ENCODE measurements at places on chromosomes 4 and X.

DNA sequence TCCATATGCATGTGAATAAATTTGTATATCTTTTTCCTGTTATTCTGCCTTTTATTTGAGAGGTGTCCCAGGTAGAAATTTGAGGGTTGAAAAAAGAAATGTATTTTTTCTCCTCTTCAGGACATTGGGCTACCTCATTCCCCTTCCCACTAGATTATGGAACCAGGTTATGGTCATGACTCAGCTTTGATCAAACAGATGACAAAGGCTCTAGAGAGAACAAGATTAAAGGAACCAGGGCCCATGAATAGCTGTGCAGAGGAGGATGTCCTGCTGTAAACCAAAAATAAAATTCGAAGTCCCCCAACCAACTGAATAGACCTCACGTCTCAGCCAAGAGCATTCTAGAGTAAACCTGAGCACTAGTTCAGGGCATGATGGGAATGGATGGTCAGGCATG lies 313.2 kb downstream of the RAPGEF2 start:
- H3K36me3 ChIP-seq = no peaks in the 10 kb centered on the region
- DNase-seq = no peak
- H3K27me3 ChIP-seq = peaks cover 5% of the 10 kb centered on the region
- no peak overlapping the region for H3K4me3 ChIP-seq
- no peaks in the 10 kb centered on the region for H3K4me1 ChIP-seq

DNA sequence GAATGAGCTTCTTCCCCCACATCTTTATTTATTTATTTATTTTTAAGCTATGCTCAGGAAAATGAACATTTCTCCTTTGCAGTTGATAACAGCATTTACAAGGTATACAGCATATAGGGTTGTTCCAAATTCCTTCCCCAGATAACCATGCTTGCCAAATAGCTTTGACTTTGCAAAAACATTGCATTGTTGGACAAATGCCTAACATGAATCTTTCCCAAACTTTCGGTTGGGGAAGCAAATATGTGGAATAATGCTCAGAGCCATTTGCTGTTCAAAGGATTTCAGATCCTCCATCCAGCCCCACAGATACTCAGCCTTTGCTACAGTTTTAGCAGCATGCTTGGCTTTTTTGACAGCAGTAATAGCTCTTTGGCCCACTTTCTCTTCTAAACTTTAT lies 127.2 kb upstream of the AGA start:
- H3K27ac ChIP-seq = no peak overlapping the region
- H3K4me1 ChIP-seq = no peaks in the 10 kb centered on the region
- no peak for DNase-seq

DNA sequence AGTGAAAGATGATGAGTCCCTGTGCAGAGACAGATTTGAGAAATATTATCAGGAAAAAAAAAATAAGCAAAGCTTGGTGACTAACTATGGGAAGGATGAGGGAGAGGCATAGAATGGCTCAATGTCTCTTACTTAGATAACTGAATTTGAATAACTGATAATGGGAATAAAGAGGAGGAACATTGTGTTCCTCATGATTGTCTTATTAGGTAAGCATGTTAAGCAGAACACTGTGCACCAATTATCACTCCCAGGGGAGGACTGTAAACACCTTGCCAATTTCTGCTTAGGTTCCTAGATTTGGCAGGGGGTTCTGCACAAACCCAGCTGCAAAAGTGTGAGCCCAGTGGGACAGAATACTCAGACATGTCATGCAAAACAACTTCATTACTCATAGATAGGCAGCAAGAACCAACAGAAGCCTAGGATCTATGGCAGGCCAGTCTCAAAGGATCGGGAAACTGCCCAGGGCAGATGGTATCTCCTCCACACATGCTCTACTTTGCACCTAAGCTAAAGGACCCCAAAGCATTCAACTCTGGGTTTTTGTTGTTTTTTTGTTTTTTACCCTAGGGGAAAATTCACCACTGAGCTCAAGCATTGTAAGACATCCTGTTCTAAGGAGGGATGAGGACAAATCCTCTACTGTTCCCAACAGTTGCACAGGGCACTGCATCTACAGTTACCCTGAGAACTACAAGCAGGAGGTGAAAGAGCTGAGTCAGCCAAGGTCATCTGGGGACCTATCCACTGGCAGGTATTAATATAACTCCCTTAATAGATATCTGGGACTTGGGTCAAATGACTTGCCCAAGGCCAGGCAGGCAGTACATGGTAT lies 907.0 kb downstream of the RAPGEF2 start:
- H3K4me1 ChIP-seq = no peaks in the 10 kb centered on the region
- no peaks in the 10 kb centered on the region for H3K27me3 ChIP-seq
- H3K4me3 ChIP-seq = no peak overlapping the region
- DNase-seq = no peak
- H3K27ac ChIP-seq = no peak overlapping the region
- no peaks in the 10 kb centered on the region for H3K36me3 ChIP-seq

- no peaks in the 10 kb centered on the region for H3K4me1 ChIP-seq
- H3K36me3 ChIP-seq = no peaks in the 10 kb centered on the region
- no peak for DNase-seq
- no peaks in the 10 kb centered on the region for H3K27me3 ChIP-seq
Measured at GRCh38 chr4:85783483-85783882, 308.5 kb downstream of the ARHGAP24 start.

DNA sequence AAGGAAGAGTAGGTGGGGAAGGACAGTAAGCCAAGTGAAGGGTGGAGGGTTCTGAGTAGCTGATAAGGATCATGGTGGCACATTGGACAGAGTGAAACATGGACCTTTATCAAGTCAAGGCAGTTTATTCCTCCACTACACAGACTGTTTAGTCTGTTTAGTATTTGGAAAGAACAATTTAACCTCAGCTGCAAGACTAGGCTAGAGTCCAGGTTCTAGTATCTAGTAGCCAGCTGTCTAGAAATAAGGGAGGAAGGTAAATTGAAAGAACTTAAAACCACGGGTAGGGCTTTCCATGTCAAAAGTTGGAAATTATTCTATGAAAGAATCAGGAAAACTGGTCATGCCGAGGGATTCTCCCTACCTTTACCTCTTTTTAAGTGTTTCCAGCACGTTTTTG lies 140.1 kb upstream of the MED14 start:
- DNase-seq = no peak
- H3K4me1 ChIP-seq = peaks cover 15% of the 10 kb centered on the region
- H3K27me3 ChIP-seq = no peaks in the 10 kb centered on the region
- no peak overlapping the region for H3K4me3 ChIP-seq
- H3K27ac ChIP-seq = no peak overlapping the region

GRCh38 chr4:83552924-83553323 lies 17.0 kb downstream of the GPAT3 start:
- DNase-seq = peak; percentile 6
- H3K4me1 ChIP-seq = peaks cover 15% of the 10 kb centered on the region
- H3K27me3 ChIP-seq = no peaks in the 10 kb centered on the region
- no peak overlapping the region for H3K27ac ChIP-seq
- no peaks in the 10 kb centered on the region for H3K36me3 ChIP-seq

- no peaks in the 10 kb centered on the region for H3K4me1 ChIP-seq
- H3K36me3 ChIP-seq = no peaks in the 10 kb centered on the region
- no peak overlapping the region for H3K4me3 ChIP-seq
- H3K27me3 ChIP-seq = peaks cover 13% of the 10 kb centered on the region
- no peak for DNase-seq
- no peak overlapping the region for H3K27ac ChIP-seq
Measured at GRCh38 chr4:184094532-184095159, 123.0 kb downstream of the ENPP6 start.

DNA sequence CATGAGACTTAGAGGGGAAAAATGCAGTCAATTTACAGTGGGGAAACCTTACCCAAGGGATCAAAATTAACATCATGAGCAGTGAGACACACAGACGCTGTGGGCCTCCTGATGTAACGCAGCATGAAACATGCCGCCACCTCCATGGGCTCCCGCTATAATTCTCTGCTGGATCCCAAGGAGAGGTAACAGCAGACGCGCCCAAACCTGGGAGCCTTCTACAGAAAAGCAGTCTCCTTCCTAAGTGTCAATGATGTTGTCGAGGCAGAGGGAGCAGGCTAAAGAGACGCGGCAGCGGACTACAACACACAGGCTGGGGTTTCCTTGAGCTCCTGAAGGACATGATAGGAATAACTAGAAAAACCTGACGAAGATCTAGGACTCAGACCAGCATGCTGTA lies 142.3 kb downstream of the AFAP1 start:
- no peak for DNase-seq
- H3K4me3 ChIP-seq = no peak overlapping the region
- H3K4me1 ChIP-seq = peaks cover 6% of the 10 kb centered on the region
- H3K27me3 ChIP-seq = no peaks in the 10 kb centered on the region

GRCh38 chr4:41129128-41129754 lies 85.1 kb downstream of the APBB2 start:
- no peaks in the 10 kb centered on the region for H3K4me1 ChIP-seq
- DNase-seq = no peak
- no peak overlapping the region for H3K4me3 ChIP-seq

DNA sequence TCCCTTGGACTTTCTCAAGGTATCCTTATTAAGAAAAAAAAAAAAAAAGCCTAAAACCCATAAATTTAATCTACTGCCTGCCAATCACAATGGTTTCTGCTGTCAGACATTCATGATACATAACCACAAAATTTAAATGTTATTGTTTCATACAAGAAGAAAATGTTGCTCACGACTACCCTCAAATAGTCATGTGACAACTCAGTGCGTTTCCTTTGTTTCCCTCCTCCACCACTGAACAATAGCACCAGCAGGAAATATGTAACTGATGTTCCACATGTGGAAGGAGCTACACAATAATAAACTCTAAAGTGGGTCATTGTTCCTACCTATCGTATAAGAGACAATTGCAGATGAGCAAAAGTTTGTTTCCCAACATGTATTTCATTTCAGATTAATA lies 244.1 kb upstream of the EDNRA start:
- H3K4me3 ChIP-seq = no peak overlapping the region
- DNase-seq = no peak
- no peak overlapping the region for H3K27ac ChIP-seq
- no peaks in the 10 kb centered on the region for H3K36me3 ChIP-seq

GRCh38 chr4:113781439-113782040 lies 20.0 kb upstream of the CAMK2D start:
- no peak for DNase-seq
- H3K4me3 ChIP-seq = no peak overlapping the region
- peaks cover 5% of the 10 kb centered on the region for H3K36me3 ChIP-seq
- peaks cover 28% of the 10 kb centered on the region for H3K4me1 ChIP-seq
- H3K27me3 ChIP-seq = no peaks in the 10 kb centered on the region

GRCh38 chr4:72817012-72817411 lies 248.0 kb upstream of the ADAMTS3 start:
- no peak for DNase-seq
- H3K27ac ChIP-seq = no peak overlapping the region
- no peak overlapping the region for H3K4me3 ChIP-seq
- H3K36me3 ChIP-seq = no peaks in the 10 kb centered on the region
- H3K27me3 ChIP-seq = peaks cover 4% of the 10 kb centered on the region
